ENCODE measurements at places on chromosomes 11 and 22.

- no peak for DNase-seq
Observed at GRCh38 chr22:42066126-42066761, 4.4 kb downstream of the NAGA start.

- DNase-seq = no peak
Observed at GRCh38 chr11:68321293-68322051, 9.1 kb downstream of the LRP5 start.

- no peak for DNase-seq
Observed at GRCh38 chr11:11995601-11996000, 12.8 kb downstream of the DKK3 start.

DNA sequence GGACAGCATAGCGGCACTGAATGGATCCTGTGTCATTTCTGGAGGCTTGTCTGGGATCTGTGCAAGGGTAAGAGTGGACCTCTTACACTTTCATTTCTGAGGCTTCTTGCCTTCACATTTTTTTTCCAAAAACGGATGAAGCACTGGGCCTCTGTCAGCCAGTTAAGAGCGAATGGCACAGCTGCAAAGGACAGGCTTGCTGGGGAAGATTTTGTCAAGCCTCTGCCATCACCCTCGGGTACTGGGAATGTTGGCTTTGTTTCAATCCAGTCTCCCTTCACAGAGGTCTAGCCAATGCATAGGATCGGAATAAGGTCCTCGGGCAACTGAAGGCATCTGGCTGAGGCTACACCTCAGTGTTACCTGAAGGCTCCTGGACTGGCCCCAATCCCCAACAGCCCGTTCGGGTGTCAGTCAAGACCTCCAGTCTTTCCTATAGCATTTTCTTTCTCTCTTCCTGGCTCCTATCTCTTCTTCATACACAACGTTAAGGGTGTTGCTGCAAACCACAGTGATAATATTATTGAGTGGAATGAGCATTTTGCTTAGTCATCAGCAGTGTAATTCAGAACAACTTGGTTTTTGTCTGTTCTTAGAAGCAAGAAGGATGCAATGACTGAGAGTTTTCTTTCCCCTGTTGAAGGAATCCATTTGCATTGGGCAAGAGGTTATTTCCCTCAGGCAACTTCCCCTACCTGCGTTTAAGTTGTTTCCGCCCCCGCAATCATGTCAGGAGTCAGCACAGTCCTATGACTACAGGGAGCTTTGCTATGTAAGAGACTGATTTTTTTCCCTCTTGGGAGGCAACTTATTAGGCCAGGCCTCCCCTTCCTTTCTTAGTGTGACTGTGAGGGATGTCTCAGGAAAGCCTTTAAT lies 22.8 kb downstream of the NPAT start:
- DNase-seq = no peak

DNA sequence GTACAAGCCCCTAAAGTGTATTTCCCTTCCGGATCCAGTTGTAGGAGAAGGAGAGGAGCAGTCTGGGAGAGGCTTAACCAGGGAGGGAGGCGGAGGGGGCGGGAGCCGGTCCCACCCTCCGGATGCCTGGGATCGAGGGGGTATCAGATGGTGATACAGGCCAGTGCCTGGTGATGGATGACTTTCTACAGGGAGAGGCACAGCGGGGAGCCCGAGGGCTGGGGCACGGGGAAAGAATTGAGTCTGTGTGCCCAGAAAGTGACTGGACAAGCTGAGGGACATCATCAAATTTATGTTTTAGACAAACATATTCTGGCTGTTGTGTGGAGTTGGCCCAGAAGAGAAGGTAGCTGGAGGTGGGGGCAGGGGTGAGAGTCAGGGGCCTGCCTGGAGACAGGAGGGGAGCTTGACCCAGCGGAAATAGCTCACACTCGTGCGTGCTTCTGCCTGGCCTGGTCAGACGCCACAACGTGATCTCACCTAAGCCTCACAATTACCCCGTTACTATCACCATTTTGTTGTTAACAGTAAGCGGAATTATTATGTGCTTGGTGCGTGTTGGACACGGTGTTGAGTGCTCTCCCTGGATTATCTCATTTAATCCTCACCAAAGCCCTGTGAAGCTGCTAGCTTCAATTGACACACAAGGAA lies 42.4 kb downstream of the AMPD3 start:
- DNase-seq = no peak

GRCh38 chr11:102138223-102138622 lies 28.0 kb downstream of the YAP1 start:
- no peak for DNase-seq

GRCh38 chr11:125157953-125158680 lies 6.4 kb upstream of the PKNOX2 start:
- DNase-seq = no peak

DNA sequence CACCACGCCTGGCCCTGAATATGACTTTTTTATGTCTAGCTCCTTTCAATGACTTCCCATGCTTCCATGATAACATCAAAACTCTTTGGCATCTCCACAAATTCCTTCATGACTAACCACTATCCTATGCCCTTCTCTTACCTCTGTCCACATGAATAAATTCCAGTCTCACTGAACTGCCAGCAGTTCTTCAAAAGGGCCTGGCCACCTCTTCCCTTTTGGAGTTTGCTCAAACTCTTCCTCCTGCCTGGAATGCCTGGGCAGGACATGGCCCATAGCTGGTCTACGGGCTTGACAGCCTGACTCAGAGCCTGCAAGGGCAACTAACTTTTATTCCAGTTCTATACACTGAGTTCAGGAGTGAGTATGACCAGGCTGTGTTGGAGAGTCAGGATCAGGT lies 41.8 kb upstream of the ZBTB16 start:
- DNase-seq = peak; percentile 72

DNA sequence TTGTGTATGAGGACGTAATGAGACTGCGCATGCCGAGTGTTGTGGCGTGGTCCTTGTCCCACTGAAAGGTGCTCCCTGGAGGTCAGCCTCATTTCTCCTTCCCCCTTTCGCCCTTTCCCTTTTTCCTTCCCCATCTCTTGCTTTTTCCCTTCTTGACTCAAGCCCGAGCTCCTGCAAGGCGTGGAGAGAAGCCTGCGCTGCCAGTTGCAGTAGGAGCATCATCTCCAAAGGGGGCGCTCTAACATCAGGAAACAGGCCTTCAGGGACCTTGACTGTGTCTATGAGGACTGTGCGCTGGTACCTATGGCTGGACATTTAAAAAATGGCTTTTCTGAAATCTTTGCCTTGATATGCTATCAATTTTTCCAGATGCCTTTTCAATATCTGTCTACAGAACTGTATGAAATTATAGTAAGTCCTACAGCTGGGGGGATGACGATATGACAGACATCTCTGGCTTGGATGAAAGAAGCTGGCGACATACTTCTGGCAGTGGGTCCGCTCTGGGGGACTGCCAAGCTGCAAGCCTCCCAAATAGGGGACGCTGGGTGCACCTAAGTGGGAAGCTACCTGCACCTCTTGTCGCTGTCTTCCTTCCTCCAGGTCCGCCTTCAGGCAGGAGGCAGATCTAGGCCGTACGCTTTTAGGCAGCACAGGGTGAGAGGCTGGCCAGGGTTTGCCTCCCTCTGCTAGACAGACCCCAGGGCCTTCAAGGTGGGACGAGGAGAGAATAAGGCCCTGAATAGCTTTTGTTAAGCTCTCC lies 96.5 kb downstream of the NXPE2 start:
- DNase-seq = peak; percentile 31

DNA sequence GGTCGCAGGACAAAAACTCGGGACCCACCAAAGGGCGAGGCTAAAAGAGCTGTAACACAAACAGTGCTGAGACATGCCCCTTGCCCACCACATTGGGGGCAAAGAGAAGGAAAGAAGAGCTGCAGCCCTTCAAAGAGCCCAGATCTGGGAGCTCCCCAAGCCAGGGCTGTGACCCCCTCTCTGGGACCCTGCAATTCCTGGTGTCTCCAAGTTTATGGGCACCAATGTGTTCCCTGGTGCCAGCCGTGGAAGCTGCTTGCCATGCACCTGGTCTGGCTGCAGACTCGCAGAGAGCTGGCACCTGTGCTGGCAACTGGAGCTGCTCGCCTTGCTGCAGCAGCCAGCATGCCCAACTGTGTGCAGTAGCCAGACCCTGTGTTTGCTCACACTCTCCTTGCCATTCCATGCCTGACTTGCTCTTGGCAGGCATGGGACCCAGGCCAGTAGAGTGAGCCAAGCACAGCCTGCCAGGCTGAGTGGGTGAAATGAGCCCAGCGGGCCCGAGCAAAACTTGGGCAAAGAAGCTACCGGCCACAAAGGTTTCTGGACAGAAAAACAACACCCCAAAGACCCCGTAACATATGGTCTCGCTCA lies 16.0 kb downstream of the RRP8 start:
- no peak for DNase-seq

DNA sequence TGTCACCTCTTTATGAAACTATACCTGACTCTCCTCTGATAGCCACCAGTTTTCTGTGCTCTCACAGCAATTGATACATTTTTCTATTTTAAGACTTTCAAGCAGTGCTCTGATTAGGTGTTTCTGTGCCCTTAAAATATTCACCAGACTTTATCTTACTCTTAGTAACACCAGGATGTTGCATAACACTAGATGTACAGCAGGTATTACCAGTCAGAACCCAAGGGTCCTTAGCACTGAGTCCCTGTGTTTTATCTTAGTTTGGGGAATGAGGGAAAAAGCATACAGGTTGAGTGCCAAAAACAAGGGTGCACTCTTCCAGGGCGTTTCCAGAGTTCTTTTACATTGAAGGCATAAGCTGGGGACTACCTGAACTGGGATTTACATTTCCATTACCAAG lies 51.4 kb downstream of the COPB1 start:
- DNase-seq = no peak

- DNase-seq = peak; percentile 68
Observed at GRCh38 chr22:45968003-45968650, 8.8 kb downstream of the WNT7B start.

GRCh38 chr11:36030731-36031281 lies 86.9 kb downstream of the LDLRAD3 start:
- no peak for DNase-seq

- DNase-seq = no peak
Observed at GRCh38 chr11:113873236-113873626, 2.1 kb downstream of the USP28 start.

DNA sequence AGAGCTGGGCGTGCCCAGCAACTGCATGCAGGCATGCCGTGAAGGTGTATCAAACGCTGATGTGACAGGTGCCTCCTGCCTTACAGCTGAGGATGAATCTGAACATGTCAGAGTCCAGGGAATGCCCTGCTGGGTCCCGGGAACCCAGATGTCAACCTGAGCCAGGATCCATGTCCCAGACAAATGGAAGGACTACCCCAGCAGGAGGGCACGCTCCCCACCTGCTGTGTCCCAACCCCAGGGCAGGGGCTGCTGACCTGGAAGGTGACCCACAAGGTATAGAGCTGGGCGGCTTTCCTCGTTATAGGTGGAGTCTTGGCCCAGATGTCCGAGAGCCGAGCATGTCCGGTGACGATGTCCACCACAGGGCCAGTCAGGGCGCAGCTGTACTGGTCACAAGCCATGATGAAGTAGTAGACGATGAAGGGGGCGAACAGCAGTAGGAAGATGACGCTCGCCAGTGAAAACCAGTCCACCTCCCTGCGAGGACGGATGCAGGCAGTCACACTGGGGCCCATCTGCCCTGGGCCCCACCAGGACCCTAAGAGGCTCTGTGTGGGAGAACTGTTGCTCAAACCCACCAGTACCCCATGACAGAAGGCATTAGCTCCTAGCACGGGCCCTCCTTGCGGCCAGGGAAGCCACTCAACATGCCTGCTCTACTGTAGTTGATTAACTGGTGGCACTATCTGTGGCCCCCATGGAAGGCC lies 4.3 kb downstream of the DHCR7 start:
- no peak for DNase-seq

GRCh38 chr11:58769308-58769707 lies 37.6 kb upstream of the GLYAT start:
- no peak for DNase-seq

GRCh38 chr22:30222321-30222720 lies 24.2 kb downstream of the LIF start:
- DNase-seq = no peak

DNA sequence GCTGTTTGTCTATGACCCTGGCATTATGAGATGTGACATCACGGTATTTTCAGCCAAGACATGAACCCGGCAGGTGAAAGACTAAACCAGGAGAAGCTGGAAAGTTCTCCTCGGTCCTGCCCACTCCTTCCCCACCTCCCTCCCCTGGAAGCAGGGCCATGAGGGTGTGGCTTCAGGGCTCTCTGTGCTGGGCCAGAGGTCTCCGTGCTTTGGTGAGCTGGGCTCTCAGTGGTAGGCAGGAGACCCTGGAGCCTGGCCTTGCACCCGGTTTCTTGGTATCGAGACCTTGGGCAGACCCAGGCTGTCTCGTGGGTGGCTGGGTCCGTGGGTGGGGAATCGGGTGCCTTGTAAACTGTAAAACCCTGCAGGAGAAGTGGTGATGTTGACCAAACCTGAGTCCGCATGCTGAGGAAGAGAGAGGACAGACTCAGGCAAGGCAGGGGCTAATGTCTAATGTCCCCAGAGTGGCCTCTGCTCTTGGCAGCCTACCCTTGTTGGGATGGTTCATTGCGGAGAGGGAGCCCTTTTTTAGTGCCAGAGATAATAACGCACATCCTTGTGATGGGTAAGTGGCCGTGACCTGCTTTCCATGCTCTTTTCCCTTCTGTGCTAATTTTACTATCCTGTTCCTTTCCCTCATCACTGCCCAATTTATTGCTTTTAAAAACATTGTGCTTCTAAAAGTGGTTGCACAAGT lies 48.6 kb upstream of the PARVG start:
- no peak for DNase-seq

- peak; percentile 25 for DNase-seq
Observed at GRCh38 chr11:131889146-131889577, 518.7 kb downstream of the NTM start.
